Effector memory CD8-positive, alpha-beta T cell (primary cell): ENCODE measurements at places on chromosomes 11 and 22.

- DNase-seq: no peak
These were observed 5.8 kb downstream of the ZBTB44 start for GRCh38 chr11:130308886-130309285.

DNA sequence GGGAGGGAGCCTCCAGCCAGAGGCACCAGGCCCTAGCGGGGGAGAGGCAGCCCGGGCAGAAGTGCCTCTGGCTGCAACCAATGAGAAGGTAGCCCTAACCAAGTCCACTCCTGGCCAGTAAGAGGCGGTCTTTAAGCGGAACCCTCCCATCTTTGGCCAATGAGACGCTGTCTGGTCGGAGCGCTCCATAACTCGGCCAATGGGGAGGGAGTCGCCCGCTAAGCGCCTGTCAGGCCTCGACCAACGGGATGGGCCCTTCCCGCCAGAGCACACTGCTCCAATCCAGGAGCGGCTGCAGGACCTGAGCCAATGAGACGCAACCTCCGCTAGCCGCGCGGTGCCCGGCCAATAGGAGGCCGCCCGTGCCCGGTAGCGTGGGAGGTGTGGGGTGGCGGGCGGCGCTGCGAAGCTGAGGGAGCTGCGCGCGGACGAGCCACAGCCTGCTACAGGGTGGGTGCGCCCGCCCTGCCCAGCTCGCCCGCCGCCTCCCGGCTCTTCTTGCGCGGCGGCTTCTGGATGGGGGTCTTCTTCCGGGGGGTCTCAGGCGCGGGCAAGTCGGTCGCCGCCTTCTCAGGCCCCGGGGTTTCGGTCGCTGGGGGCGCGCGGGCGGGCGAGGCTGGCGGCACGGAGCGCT, 12.6 kb downstream of the SCARF2 start:
- DNase-seq: no peak

GRCh38 chr11:32987851-32988250, 27.8 kb upstream of the DEPDC7 start:
- DNase-seq: no peak

GRCh38 chr11:30545507-30545906, 40.6 kb downstream of the MPPED2 start:
- no peak for DNase-seq

GRCh38 chr11:90446207-90446606, 223.4 kb upstream of the CHORDC1 start:
- DNase-seq: no peak

GRCh38 chr11:93288767-93289166, 41.8 kb upstream of the DEUP1 start:
- DNase-seq: no peak

GRCh38 chr11:104588970-104589369, 309.3 kb downstream of the CASP12 start:
- no peak for DNase-seq

DNA sequence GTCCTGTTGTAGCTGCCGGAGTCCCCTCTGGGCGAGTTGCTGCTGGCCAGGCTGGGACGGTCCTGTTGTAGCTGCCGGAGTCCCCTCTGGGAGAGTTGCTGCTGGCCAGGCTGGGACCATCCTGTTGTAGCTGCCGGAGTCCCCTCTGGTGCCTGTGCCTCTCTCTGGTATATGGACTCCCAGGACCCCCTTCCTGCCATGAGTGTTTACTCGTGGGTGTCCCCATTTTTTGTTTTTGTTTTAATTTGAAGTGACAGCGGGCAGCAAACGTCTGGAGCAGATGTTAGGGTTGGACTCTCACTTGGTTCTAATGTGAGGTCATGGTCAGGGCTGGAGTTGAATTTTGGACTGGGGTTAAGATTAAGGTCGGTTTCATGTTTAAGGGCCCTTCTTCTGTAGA, 14.2 kb downstream of the SHANK3 start:
- no peak for DNase-seq

GRCh38 chr11:104159356-104159755, 4.6 kb downstream of the PDGFD start:
- no peak for DNase-seq

DNA sequence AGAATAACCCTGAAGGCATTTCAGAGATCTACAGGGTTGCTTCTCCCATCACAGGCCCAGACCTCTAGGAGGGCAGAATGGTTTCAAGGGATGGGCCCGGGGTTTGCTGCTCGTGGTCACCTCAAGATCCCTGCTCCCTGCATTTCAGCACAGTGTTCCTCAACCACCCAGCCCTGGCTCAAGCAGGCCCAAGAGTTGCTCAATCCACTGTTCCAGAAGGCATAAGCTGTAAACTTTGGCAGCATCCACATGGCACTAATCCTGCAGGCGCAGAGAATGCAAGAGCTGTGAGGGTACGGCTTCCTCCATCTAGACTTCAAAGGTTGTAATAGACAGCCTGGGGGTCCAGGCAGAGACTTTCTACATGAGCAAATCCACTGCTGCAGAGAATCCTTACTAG, 225.0 kb upstream of the UBASH3B start:
- no peak for DNase-seq

DNA sequence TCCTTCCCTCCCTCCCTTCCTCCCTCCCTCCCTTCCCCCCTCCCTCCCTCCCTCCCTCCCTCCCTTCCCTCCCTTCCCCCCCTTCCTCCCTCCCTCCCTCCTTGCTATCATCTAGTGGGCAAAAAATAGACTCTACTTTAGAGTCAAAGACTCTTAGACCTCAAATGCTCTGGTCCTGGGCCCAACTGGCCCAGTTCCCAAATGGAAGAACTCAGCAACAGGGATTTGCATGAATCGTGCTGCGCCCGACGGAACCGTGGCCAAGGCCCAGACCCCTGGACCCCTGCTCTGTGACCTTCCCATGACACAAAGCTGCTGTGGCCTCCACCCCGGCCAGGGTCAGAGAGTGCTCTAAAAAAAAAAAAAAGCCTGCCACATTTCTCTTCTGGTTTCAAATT, 97.4 kb downstream of the WNT7B start:
- no peak for DNase-seq

DNA sequence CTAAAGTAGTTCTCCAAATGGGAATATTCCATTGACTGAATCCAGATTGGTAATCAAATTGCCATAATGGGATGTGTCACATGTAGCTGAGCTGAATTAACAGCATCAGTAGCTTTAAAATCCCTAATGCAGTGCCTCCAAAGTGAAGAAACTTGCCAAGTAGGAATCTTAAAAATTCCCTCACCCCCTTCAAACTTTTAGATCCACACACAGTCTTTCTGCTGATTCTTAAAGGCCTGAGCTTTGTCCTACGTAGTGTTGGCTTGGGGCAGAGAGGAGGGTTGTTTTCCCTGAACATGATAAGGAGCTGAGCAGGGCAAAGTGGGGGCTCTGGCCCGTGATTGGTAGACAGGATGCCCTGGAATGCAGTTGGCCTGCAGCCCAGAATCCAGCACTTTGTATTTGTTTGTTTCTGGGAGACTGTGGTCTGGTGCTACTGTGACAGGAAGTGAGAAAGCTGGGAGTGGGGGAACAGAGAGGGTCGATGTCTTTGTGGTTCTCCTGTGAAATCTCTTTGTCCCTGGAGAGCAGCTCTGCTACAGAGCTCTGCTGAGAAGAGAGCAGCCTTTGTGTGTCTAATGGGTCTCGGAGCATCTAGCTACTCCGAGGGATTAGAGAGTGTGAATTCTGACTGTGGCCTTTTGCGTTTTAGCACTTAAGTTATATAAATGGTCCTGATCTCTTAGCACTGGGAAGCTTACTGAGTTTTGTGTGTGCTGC, 16.9 kb downstream of the CTNND1 start:
- DNase-seq: no peak

GRCh38 chr11:101872171-101872882, 42.5 kb upstream of the CEP126 start:
- DNase-seq: no peak

DNA sequence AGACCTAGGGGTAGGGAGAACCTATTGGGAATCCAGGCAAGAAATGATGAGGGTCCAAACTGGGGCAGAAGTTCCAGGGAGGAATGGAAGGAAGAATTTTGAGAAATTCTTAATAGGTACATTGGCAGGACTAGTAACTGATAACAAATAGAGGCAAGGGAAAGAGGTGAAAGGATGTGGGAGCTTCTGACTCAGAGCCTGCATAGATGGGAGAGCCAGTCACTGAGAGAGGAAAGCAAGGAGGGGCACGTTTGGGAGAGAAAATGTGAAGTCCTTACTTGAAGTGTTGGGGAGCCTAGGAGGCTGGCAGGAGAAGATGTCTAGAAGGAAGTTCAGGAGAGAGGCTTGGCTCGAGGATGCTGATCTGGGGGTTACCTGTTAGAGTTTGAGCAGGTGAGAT, 104.6 kb upstream of the NCAM1 start:
- DNase-seq: no peak

DNA sequence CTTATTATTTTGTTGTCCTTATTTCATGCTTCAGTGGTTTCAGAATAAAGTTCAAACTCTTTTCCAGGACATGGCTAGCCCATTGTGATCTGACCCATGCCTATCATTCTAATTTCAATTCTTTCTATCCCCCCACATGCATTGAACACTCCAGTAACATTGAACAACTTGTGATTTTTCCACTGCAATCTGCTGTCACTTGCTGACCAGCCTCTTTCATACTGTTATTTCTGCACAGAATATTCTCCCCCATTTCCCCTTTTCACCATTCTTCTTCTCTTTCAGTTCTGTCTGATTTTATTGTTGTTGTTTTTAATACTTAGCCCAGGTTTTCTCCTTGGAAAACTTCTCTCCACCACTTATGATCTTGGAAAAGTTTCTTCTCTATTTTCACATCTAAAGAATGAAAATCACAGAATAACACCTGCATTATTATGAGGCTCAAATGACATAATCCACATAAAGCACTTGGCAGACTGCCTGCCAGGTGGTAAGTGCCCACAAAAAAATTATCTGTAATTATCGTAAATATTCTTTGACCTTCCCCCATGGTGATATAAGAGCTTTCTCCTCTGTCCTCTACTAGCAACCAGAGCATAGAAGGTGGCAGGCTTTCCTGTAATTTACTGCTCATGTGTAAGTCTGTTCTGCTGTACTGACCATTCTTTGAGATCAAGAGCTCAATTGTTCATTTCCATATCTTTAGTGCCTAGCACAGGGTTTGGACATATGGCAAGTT, 51.9 kb upstream of the EED start:
- DNase-seq: no peak

GRCh38 chr22:22454997-22455396, 53.5 kb downstream of the ZNF280B start:
- DNase-seq: no peak

GRCh38 chr22:19105456-19105855, 16.8 kb downstream of the DGCR2 start:
- no peak for DNase-seq

GRCh38 chr11:134032043-134032442, 36.8 kb upstream of the JAM3 start:
- DNase-seq: no peak

GRCh38 chr22:28892175-28892731, 8.9 kb downstream of the ZNRF3 start:
- no peak for DNase-seq
